ENCODE measurements at places on chromosomes 5 and 9.

GRCh38 chr9:69046723-69047122 lies 11.2 kb downstream of the FXN start:
- no peak for DNase-seq

- DNase-seq, result no peak
Observed at GRCh38 chr9:79974806-79975422, 403.1 kb downstream of the TLE4 start.

GRCh38 chr5:141716009-141716408 lies 34.0 kb upstream of the ARAP3 start:
- DNase-seq, result no peak

GRCh38 chr5:2303431-2304100 lies 420.8 kb upstream of the IRX4 start:
- no peak for DNase-seq

- DNase-seq, result peak; percentile 38
Observed at GRCh38 chr5:124310453-124310852, 436.0 kb downstream of the ZNF608 start.

Measured in globus pallidus (tissue), 1 donor.